ENCODE measurements at places on chromosomes 4 and X. TPM values are rescaled to one million over a fixed set of nuclear protein-coding genes. Genes with fewer than 3 reads are reported as not detected.

DNA sequence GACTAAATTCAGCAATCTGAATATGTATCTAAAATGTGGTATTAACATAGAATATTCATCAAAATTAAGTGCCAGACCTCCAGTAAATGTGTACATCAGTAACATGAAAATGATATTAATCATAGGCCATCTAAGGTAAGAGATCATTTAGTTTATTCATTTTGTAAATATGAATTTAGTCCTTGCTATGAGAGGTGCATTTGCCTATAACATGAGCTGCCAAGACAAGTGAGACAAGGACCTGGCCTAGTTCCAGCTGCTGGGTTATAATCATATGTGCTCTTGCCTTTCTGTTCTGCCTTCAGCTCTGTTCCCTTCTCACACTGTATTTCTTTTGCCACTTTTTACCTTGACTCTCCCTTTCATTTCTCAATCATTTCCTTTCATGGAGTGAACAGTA is 160.0 kb downstream of the STIM2 start:
- no peak for DNase-seq

GRCh38 chr4:26557164-26557563 is 26.7 kb upstream of the TBC1D19 start:
- DNase-seq = no peak

DNA sequence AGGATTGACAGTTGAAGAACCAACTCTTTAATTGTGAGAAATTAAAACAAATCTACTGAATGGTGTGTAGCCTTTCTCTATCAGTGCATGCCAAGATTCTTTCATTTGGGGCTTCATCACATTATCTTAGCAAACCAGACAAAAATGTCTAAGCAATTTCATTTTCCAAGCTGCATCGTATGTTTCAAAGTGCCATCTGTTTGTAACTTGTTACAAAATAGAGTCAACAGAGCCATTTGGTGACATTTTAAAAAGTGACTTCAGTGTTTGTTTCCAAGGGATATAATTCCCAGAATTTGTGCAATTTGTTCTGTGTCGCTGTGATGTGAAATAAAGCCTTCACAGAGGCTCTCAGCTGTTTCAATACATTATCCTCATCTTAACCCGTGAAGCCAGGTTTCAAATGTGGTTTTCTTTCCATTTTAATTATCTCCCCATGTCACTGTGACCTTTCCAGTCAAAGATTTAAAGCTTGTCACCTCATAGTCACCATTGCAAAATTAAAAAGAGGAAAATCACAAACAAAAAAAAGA is 46.0 kb upstream of the C1QTNF7 start:
- DNase-seq = no peak

- no peak for DNase-seq
Observed at GRCh38 chrX:19863857-19864223, 23.6 kb downstream of the SH3KBP1 start.

GRCh38 chr4:185207466-185207865 is 1.9 kb upstream of the SNX25 start:
- DNase-seq = no peak

- DNase-seq = no peak
Observed at GRCh38 chr4:38711066-38711465, 47.1 kb downstream of the KLF3 start.

GRCh38 chr4:57114973-57115372 is 4.8 kb upstream of the IGFBP7 start:
- DNase-seq = no peak

DNA sequence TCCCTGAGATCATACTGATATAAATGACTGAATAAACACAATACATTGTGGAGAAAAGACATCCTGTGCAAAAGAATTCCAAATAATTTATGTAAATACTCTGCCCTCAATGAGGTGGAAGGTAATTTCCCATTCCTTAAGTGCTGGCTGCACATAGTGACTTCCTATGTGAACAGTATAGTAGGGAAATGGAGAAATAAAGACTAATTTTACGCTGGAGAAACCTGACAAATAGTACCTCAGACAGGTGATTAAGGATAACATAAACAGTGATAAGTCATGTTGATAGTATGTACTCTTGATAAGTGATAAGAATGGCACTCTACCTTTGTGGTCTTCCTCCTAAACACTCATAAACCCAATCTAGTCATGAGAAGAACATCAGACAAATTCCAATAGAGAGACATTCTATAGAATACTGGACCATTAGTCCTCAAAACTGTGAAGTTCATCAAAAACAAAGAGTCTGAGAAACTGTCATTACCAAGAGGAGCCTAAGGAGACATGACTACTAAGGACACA is 274.0 kb downstream of the CHIC1 start:
- no peak for DNase-seq

DNA sequence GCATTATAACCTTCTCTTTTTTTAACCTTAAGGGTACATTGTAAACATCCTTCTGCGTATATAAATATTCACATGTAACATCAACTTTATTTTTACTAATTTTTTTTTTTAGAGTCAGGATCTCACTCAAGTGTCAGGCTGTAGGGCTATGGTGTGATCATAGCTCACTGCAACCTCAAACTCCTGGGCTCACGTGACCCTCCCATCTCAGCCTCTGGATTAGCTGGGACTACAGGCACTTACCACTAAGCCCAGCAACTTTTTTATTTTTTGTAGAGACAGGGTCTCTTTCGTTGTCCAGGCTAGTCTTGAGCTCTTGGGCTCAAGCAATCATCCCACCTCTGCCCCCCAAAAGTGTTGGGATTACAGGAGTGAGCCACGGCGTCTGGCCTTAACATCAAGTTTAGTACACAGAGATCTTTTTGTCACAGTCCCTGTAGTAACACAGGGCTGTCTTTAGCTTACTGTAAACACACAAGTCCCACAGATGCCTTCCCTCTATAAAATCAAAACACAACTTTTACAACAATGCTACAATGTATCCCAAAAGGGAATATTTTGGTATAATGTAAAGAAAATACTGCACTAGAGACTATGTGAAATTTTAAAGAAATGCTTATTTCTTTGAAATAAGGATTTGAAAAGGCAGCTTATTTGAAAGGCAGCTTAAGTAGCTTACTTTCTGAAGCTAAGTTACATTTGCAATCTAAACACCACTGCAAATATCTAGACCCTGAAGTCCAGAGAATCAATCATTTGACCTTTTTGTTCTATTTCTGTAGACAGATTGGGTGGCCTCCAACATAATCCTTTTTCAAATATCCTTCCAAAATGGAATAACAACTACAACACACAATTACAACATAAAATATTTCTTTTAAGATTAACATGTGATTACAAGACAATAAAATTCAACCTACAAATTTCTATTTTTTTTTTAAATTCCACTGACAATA is 116.0 kb downstream of the APBB2 start:
- no peak for DNase-seq

DNA sequence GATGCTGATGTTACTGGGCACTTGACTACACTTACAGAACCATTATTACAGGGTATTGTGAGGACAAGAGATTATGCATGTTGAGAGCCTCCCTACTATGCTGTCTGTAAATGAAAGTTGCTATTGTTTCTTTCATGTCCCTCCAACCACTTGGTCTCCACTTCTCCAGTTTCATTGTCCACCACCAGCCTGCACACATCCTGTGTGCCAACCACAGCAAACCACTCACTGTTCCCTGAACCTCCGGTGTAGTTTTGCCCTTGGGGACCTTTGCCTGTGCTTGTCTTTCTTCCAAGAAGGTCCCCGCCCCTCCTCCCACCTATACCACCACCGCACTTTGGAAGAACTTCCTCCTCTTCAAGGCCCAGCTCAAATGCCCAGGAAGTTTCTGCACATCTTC is 43.1 kb upstream of the AFF2 start:
- no peak for DNase-seq

GRCh38 chr4:112882286-112882685 is 167.2 kb upstream of the ANK2 start:
- no peak for DNase-seq

GRCh38 chrX:108285356-108285755 is 152.9 kb downstream of the COL4A6 start:
- DNase-seq = no peak

DNA sequence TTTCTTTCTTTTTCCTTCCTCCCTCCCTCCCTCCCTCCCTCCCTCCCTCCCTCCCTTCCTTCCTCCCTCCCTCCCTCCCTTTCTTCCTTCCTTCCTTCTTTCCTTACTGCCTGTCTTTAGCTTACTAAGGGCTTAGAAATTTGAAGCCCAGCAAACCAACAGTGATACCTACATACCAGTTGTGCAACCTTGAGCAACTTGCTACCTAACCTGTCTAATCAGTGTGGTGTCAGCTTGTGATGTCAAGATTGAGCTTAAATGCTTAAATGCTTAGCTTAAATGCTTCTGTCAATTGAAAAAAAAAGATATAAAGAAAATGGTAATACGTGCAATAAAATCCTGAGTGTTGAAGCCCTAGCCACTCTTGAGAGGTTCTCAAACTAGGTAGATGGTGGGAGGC is 728.6 kb downstream of the TRIML1 start:
- DNase-seq = no peak

DNA sequence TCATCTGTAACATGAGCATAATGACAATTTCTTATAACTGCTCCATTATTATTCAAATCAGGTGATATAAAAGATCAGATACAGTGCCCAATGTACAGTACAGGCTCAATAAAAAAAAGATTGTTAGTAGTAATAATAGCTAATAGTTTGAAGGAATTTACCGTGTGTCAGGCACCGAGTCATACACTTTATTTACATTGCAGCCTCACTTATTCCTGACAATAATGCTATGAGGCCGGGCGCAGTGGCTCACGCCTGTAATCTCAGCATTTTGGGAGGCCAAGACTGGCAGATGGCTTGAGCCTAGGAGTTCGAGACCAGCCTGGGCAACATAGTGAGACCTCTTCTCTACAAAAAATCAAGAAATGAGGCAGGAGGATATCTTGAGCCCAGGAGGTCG is 10.1 kb upstream of the MAP7D3 start:
- DNase-seq = no peak

GRCh38 chr4:181046809-181047208 is 1196.4 kb upstream of the TENM3 start:
- no peak for DNase-seq

DNA sequence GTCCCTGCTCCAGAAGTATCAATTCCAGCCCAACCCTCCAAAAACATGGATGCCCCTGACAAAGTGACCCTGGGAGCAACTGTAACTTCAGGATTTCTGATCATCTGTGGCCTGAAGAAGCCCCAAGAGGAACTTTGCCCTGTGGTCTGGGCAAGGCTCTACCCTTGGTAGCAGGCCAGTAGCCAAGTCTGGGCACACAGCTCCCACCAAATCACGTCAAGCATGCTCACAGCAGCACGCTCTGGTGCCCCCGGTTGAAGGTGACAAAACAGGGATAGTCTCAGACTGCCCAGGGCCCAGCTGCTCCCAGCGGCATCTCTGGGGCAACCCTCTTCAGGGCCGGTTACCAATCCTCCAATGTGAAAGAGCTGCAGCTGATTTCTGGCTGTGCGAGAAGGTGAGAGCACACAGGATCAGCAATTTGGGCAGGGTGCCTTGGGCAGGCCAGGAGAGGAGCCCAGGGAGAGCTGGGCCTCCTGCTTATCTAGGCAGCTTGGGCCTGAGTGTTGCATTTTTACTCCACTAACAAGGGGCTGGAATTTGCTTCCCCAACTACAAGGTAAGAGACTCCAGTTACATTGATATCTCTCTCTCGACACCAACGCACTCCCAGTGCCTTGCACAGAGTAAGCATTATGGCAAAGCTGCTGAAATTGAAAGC is 418.1 kb downstream of the BCOR start:
- DNase-seq = no peak

GRCh38 chr4:75370576-75370975 is 143.6 kb downstream of the RCHY1 start:
- DNase-seq = no peak

DNA sequence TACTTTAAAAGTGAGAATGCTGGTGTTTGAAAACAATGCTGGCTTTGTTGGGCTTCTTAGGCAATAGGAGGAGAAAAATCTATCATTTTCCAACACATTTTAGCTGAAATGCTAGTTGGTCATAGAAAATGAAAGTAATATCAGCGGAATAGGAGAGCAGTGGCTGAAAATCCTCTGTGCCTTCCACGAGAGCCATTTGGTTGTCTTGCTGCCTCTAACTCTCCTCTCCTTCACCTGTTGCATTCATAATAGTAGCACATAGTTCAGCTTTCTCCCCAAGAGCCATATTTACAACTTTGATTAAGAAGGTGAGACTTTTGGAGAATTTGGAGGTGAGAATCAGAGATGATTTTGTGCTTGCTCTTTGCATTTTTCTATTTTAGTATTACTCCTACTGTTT is 849.4 kb upstream of the FTHL17 start:
- no peak for DNase-seq

DNA sequence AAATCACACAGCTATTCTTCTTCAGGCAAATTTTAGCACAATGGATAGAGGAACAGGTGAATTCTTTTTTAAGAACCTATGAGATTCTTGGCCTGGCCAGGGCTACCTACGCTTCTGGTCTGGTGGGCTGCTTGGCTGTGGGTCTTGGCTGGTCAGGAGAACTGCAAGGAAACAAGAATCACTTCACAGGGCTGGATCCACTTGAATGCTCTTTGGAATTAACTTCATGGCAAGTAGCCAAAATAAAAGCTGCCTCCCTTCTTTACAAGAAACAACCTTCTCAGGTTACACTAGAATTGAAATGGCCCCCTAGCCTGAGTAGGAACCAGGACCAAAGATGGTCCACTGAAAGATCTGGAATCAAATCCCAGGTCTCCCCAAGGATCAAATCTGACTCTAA is 519.1 kb downstream of the IQCM start:
- no peak for DNase-seq

DNA sequence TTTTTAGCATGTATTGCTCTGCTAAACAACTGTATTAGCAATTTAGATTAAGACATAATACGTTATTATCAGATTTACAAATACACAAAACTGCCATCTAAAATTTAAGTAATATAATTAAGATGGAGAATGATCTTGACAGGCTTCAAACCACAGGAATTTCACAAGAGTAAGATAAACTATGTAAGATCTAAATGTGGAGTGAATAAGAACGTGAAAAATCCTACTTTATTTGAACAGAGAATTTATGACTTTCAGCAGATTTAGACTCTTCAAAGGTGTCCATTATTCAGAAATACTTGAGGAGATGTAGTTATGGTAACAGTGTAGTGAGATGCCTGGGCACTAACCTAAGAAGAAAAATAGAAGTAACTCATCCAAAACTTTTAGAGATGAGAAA is 73.2 kb downstream of the SLC4A4 start:
- no peak for DNase-seq

Gene MAGEH1
- 66.5 TPM for total RNA-seq

Gene SERTM2
- not detected for total RNA-seq

Gene GAGE12C
- not detected for total RNA-seq

Gene SSX2B
- total RNA-seq = not detected

Gene SLC10A7
- total RNA-seq = 10.3 TPM

Gene MAP9
- total RNA-seq = 22.5 TPM

Gene SASH3
- 12.4 TPM for total RNA-seq

Gene TRMT44
- 30.5 TPM for total RNA-seq
